ENCODE measurements at places on chromosomes 4 and X.

DNA sequence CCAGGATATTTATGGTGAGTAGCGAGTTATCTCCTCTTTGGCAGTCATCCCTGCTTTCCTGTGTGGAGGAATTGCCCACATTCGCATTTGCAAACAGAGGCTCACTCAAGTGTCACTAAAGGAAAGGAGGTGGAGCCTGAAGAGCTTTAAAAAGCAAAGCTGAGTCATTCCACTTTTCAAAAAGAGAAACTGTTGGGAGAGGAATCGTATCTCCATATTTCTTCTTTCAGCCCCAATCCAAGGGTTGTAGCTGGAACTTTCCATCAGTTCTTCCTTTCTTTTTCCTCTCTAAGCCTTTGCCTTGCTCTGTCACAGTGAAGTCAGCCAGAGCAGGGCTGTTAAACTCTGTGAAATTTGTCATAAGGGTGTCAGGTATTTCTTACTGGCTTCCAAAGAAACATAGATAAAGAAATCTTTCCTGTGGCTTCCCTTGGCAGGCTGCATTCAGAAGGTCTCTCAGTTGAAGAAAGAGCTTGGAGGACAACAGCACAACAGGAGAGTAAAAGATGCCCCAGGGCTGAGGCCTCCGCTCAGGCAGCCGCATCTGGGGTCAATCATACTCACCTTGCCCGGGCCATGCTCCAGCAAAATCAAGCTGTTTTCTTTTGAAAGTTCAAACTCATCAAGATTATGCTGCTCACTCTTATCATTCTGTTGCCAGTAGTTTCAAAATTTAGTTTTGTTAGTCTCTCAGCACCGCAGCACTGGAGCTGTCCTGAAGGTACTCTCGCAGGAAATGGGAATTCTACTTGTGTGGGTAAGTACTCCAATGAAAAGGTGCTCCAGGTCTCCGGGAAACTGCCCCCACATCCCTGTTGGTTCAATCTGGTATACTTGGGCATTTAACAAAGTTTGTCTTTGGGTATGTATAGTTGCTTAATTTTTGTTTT is at the start of gene EGF:
TSS of gene EGF (plus strand) at position 178 of the 890 bp plus-strand sequence. CDS start at position 631, 453 bp downstream.
- DNase-seq, result no peak
- H3K36me3 ChIP-seq, result no peaks in the 10 kb centered on the region
- no peak within 1 kb of the TSS for H3K27ac ChIP-seq
- peaks cover 2% of the 10 kb centered on the region for H3K4me1 ChIP-seq
- peaks cover 24% of the 10 kb centered on the region for H3K27me3 ChIP-seq

DNA sequence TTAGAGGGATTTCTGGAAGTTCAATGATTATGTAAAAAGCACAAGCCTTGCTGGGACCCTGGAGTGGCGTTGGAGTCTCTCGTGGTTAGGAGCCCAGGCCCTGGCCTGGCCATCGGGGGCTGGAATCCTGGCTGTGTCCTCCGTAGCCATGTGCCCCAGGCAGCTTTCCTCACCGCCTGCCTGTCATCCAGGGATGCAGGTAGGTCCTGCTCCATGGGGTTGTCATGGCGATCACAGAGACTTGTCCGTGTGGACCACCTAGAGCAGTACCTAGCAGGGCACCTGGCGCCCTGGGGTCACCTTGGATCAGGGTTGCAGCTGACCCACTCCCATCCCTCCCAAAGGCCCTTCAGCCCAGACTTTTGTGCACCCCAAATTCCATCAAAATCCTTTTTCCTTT is 30.2 kb upstream of the WFS1 start:
- no peaks in the 10 kb centered on the region for H3K36me3 ChIP-seq
- no peak for DNase-seq
- peaks cover 18% of the 10 kb centered on the region for H3K27me3 ChIP-seq
- H3K27ac ChIP-seq, result no peak overlapping the region

DNA sequence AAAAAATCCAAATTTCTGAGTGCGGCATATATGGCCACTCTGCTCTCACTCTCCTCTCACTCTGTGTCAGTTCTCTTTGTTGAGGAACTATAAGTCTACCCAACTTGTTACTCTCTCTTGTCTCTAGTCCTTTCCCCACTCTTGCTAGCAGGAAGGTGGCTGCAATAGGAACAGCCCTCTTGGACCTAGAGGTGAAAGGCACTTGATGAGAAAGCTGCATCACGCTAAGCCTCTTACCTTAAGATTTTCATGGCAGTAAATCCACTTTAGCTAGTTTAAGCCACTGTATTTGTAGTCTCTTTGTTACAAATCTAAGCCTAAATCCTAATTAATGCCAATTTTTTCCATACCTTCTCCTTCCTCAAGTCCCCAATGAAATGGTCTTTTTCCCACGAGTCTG is 189.9 kb downstream of the NKX6-1 start:
- DNase-seq, result no peak
- no peak overlapping the region for H3K4me3 ChIP-seq
- H3K27me3 ChIP-seq, result no peaks in the 10 kb centered on the region
- no peak overlapping the region for H3K27ac ChIP-seq
- no peaks in the 10 kb centered on the region for H3K36me3 ChIP-seq

- peaks cover 34% of the 10 kb centered on the region for H3K4me1 ChIP-seq
- peak overlapping the region; percentile 93 for H3K4me3 ChIP-seq
- H3K27me3 ChIP-seq, result no peaks in the 10 kb centered on the region
- peak overlapping the region; percentile 97 for H3K27ac ChIP-seq
- peak; percentile 64 for DNase-seq
These were observed 552 bp downstream of the NKRF start for GRCh38 chrX:119605464-119606279.

DNA sequence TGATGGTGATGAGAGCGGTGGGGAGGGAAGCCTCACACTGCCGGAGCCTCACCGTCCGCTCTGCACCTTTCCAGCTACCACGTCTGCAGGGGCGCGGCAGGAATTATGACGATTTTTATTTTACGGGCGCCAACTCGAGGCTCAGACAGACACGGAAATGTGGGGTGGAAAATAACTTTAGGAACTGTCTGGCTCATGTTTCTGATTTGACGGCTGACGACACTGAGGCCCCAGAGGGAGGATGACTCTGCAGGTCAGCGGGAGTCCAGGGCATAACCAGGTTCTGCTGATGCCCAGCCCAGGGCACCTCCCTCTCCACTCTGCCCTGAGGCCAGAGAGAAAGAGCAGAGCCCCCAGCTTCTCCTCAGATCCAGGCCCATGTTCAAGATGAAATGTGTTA is 43.9 kb downstream of the C4orf50 start:
- DNase-seq, result no peak
- no peak overlapping the region for H3K4me3 ChIP-seq
- no peaks in the 10 kb centered on the region for H3K4me1 ChIP-seq
- H3K27me3 ChIP-seq, result peaks cover 7% of the 10 kb centered on the region
- no peaks in the 10 kb centered on the region for H3K36me3 ChIP-seq

DNA sequence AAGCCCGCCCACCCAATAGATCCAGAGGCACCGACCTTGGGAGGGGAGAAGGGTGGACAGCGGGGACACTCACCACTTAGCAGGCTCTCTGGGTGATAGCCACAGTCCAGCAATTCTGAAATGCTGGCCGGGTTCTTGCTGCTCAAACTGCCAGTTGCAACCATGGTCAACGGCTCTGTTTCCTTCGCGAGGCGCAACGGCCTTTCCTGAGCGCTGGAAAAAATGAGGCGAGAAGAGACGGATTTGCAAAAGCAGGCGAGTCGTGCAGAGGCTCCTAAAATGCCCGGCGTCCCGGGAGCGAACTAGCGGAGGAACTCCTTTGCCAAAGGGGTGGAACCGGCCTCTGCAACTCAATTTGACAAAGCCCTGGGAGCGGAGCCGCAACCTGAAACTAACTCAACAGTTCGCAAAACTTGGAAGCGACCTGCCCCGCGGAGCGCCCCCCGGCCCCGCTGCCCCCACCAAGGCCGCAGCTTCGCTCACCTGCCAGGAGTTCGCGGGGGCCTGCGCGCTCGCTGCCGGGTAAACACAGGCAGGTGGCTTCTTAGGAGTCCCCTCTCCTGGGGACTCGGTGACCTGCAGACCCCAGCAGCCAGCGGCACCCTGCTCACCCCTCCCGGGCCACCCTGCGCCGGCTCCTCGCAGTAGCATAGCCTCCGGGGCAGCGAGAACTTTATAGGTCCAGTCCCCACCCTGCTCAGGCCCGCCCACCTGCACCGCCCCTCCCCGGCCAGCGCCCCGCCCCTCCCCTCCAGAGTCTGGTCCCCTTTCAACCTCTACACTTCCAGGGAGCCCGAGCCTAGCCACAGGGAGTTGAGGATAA is at the start of gene DDIT4L:
TSS of gene DDIT4L (minus strand) at position 649 of the 823 bp plus-strand sequence. CDS start at position 164, 485 bp downstream.
- H3K4me3 ChIP-seq, result peak within 1 kb of the TSS; percentile 60
- peak; percentile 31 for DNase-seq
- H3K27me3 ChIP-seq, result peaks cover 36% of the 10 kb centered on the region
- no peaks in the 10 kb centered on the region for H3K36me3 ChIP-seq

Data from activated CD4-positive, alpha-beta T cell treated with anti-CD3 and anti-CD28 coated beads for 36 hours (primary cell).